ENCODE measurements at places on chromosomes 4 and X. TPM values are rescaled to one million over a fixed set of nuclear protein-coding genes. Genes with fewer than 3 reads are reported as not detected.

GRCh38 chr4:138598226-138598625 lies 356.1 kb upstream of the SLC7A11 start:
- no peak for DNase-seq

DNA sequence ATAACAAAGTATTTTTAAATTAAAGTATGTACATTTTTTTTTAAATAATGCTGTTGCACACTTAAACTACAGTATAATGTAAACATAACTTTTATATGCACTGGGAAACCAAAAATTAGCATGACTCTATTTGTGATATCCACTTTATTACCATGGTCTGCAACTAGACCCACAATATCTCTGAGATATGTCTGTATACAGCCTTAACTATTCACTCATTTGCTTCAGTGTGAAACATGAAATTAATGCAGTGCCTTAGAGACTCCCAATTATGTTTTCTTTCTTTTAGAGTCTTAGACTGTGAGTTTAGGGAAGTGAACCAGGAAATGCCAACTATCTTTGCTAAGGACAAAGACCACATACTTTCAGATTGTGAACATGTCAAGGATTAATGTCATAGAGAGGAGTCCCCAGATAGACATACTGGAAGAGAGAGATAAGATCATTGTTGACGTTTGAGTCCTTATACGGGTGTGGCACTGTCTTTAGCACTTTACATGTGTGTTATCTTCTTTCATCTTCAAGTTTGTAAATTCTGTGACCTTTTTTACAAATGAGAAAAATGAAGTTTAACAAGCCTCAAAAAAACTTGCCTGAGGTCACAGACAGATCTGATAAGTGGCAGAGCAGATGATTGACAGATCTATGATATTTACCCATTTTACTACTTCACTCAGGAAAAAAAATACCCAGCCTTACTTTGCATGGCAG lies 23.2 kb downstream of the CXorf58 start:
- DNase-seq, result no peak

The ZFYVE28 gene
- total RNA-seq, result 2.8 TPM

The CXXC4 gene
- 1.2 TPM for total RNA-seq

DNA sequence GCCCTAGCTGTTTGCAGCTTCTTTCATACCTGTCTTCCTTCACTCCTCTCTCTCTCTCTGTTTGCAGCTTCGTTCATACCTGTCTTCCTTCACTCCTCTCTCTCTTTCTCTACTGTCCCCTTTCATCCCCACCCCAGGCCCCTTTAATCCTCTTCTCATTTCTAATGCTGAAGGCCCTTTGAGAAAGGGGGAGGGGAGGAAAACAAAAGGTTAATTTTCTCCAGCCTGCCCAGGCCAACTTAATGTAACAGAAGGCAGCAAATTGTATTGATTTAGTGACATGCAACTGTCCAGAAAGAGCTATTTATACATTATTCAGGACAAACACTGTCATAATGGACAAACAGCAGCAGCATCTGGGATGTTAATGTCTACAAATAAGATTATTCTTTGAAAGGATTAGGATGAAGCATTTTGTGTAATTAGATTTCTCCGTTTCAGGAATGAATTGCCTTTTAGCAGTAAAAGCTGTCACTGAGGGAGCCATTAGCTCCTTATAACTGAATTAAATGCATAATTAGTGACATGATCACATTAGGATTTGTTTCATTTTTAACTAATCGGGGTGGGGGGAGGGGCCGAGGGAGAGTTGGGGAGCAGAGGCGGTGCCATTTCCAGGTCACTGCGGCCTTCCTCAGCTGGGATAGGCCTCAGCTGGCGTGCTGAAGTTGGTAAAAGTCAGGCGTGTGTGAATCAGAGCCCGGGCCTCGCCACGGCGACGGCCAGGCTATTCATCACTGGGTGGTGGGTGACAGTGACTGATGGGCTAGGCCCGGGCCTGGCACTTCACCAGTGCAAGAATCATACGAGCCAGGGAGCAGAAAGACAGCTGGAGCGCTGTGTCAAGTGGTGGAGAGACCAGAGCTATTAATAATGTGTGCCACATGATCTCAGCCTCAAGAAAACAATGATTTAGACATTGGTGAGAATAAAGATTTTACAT lies 174.5 kb downstream of the NKX6-1 start:
- no peak for DNase-seq

The UGT2A1 gene
- total RNA-seq, result 0.09 TPM

- no peak for DNase-seq
Measured at GRCh38 chr4:173345648-173346047, 11.5 kb upstream of the HMGB2 start.

The NAP1L2 gene
- total RNA-seq, result 1.6 TPM

DNA sequence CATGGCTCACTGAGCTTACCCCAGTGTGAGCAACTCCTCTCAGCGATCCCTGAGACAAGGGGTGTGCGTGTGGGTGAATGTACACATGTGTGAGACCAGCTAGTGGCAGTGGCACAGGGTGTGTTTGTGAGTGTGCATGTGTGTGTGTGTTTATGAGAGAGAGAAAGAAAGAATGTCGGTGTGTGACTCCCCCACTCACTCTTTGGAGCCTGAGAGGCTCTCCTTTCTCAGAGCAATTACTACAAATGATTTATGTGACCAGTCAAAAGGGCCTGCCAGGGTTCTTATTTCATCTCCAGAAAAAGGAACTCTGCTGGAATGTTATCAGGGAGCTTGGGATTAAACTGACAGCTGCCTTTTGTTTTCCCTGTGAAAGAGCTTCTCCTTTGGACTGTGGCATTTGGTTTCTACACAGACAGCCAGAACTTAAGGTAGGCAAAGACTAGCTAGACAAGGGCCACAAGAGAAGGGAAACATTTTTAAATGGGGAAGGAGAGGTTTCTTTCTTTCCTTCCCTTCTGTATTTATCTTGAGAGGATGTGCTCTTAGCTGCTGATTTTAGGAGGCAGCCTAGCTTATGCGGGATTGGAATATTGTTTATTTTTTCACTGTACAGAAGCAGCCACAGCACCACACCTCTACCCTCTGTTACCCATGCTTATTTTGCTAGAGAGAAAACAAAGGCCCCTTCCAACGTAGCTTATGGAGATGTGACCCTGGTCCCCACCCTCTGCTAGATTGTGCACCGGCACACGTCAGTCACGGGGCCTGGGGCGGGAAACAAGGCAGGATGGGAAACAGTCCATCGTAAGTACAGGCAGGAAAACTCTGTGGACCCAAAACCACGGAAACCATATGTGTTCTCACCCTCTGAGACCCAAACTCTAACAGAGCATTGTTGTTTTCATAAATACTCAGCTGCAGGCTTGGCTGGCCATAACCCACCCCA lies 143.5 kb downstream of the MGST2 start:
- DNase-seq, result no peak

DNA sequence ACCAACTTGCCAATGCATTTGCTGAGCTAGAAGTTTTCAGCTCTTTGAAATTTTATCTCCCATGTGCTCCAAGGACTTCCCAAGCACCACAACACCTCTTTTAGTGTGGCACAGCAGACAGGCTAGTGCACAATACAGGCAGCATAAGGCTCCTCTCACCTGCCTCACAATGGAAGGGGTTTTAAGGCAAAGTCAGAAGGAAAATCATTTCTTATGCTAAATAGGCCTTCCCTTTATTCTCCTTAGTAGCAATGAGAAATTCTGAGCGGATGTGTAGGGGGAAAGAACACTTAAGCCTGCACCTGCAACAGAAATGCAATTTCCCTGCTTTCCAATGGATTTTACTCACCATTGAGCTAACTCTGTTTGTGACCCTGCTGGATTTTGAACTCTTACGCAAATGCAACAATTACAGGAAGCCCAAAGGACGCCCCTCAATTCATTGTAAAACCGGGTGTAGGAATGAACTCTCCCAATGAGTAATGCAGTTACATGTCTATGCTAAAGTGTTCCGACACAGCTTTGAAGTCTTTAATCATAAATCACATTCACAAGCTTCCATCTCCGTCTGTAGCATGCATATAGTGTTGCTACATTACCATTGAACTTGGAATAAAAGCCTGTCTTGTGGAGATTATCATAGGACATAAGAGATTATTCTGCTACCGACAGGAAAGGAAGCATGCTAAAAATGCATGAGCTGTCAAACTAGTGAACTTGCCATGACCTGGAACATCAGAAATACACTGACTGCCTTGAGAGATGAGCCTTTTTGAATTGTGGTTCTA lies 1084.9 kb downstream of the RPA4 start:
- no peak for DNase-seq

- no peak for DNase-seq
Measured at GRCh38 chrX:131543774-131544173, at the start of gene OR13H1. Gene OR13H1 (plus strand): TSS chrX:131544074. CDS start chrX:131544074, 0 bp downstream.

DNA sequence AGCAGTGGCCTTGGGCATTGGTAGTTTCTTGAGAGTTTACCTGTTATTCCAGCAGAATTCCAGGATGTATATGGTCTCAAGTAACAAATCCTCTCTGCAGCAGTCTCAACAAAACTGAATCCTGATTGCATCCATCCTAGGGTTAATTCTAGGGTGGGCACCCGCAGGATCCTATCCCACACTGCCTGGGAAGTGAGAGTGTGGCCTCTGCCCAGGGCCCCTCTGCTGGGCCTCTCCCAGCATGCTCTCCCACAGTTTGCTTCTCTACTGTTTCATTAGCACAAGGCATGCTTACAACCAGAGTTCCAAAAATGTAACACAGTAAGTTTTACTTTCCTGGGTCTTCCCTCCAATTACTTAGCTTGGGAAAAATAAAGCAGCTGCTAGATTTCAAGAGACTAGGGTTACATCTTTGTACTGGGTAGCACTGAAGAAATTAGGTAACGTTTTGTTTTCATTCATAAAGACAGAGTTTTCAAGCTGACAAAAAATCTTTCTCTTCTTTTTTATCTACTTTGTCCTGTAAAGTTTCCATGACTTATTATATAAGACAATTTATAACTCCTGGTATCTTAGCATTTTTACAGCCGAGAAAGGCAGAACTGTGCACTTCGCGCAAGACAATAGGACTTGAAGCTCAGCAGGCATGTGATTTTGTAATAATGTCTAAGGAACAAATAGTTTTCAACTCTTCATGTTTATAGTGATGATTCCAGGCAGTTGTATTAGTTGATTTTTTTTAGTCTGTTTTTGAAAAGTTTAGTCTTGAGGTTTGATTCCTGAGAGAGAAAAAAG lies 131.2 kb upstream of the PCDH18 start:
- DNase-seq, result no peak

- DNase-seq, result no peak
Measured at GRCh38 chr4:87121341-87122065, 98.9 kb downstream of the KLHL8 start.

The ATP1B4 gene
- 0.05 TPM for total RNA-seq

DNA sequence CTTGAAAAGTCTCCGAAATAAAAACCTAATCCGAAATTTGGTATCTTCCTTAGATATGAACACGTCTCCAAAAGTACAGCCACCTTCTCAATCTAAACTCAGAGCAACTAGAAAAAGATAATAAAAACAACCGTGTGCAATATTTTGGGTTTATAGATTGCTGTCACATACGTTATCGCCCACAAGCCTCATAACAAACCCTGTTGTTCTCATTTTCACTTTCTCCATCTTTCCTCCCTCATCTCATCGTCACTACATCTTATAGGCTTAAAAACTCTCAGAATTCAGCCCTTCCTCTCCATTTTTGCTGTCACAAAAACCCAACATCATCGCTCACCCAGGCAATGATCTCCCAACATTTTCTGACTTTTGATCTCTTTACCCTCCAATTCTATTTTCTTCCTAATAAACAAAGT lies 448 bp upstream of the SCFD2 start:
- no peak for DNase-seq

DNA sequence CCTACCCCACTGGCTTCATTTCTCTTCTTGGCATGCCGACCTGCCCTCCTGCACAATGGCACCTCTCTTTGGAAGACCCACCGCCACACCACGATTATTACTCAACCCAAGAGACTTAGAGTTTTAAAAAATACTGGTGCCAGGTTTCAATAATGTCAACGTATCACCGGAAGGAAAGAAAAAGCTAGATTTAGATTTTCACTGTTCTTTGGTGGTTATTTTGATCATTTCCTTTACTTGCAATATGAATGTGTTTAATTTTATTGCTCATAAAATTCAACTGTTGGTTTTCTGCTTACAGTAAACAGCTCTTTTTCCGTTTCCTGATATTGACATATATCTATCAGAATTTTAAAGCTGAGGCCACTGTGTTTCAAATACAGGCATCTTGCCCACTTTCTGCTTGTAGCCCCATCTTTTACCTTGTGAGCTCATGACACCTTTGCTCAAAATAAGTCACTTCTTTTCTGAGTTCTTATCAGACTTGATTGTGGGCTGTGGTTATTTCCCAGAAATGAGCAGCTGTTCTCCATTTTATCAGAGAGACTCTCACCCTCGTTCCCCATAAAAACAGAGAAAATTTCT lies 439.1 kb downstream of the INPP4B start:
- DNase-seq, result no peak

The FREM3 gene
- 0.71 TPM for total RNA-seq

The SPANXB1 gene
- not detected for total RNA-seq

The RAB33A gene
- total RNA-seq, result 9.9 TPM

DNA sequence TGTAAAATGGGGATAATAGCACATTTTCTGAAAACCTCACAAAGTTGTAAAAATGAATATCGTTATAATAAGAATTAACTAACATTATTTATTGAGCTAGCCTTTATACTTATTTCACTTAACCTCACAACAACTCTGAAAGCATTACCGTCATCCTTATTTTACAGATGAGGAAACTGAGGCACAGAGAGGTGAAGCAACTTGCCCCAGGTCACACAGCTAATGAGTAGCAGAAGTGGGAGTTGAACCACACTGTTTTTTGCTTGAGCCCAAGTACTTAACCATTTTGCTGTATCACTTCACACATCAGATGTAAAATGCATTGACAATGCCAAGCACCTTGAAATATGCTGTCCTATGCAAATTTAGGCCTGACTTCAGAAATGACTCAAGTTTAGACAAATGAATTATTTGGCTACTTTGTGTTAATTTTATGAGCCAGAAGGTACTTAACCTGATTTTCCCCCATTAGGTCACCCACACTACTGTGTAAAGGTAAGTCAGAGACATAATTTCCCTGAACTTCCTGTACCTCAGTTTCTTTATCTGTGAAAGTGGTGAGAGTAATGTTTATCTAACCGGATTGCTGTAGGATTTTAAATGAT lies 23.1 kb downstream of the CD40LG start:
- DNase-seq, result no peak

DNA sequence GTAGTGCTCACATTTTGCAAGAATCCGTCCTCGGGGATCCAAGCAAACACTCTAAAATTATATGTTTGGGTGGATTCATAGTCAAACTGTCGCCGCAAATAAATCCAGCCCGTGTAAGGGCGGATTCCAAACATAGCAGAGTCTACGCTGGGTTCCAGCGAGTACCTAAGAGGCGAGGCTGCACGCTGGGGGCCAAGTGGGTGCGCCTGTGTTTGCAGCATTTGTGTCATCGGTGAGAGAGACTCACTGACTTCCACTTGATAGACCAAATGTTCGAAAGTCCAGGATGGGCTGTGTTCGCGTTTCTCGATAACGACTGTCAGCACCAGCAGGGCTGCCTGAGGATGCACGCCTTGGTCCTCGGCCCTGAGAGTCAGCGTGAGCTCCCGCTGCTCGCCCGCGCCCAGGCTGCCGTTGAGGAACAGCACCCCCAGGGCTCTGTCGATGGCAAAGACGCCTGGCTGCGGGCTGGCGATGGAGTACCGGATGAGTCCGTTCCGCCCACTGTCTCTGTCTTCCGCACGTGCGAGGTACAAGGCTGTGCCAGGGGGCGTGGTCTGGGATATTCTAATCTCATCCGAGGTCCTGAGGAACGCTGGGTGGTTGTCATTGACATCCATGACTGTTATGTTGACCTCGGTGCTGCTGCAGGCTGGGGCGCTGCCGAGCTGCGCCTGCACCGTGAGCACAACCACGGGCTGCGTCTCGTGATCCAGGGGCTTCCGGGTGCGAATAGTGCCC lies 158.7 kb downstream of the DCHS2 start:
- peak; percentile 10 for DNase-seq

Measured in thymus (tissue), 14 donors.